ENCODE measurements at places on chromosomes 12 and 14.
A peak's percentile ranks its signal among the peaks of the same experiment; 100 is the strongest.

- peak; percentile 74 for DNase-seq
Observed at GRCh38 chr14:26597071-26597588, 703 bp downstream of the NOVA1 start.

DNA sequence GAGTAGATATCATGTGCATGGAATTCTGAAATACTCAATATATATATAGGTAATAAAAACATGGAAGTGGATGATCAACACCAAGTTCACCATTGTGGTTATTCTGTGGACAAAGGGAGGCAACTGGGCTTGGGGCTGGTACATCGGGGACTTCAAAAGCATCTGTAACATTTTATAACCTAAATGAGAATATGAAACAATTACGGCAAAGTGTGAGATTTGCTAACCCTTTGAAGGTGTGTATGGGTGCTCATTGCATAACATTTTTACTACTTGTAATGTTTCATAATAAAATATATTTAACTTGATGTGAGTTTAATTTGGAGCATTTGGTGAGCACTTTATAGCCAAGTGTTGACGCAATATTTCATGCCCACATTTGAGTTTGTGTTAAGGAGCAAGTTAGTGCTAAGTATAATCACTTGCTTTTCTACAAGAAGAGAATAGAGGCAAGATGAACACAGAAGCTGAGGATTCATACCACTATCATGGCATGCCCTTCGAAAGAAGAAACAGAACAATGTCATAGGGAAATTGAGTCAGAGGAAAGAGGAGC, 109.3 kb downstream of the NTN4 start:
- DNase-seq, result no peak

DNA sequence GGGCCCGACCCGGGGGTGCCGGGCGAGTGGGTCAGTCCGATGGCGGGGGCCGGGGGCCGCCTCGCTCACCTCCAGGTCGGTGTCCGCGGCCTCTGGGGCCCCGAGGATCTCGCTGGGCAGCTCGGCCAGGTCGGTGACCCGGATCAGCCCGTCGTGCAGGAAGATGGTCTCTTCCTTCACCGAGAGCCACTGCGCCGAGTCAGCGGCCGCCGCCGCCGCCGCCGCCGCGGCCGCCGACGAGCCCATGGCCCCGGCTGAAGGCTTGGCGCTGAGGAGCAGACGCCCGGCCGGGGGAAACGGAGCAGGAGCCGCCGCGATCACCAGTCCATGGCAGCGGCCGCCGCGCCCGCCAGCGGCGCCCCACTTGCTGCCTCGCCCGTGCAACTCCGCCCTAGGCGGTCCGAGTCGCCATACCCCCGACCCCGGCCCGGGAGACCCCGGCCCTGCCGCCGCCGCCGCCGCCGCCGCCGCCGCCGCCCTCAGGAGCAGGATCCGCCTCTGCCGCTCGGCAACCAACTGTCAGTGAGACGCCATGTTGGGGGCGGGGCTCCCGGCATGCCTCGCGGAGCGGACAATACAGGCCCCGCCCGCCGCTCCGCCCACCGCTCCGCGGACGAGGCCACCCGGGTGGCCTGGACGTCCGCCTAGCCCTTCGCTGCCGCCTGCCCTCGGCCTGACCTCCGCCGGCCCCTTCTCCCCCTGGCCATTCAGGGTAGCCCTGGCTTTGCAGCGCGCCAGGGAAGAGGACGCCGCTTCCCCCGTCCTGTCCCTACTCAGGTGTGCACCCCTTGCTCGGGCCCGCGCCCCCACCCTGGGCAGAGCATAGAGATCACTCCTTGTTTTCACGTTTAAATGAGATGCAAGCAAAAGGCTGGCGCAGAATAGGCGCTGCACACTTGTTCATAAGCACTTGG, at the start of gene HECTD4:
Gene HECTD4, minus strand, starts transcription at position 549 of the 914 bp plus-strand sequence. Its CDS starts 303 bp downstream, at position 246.
- DNase-seq, result peak; percentile 100

DNA sequence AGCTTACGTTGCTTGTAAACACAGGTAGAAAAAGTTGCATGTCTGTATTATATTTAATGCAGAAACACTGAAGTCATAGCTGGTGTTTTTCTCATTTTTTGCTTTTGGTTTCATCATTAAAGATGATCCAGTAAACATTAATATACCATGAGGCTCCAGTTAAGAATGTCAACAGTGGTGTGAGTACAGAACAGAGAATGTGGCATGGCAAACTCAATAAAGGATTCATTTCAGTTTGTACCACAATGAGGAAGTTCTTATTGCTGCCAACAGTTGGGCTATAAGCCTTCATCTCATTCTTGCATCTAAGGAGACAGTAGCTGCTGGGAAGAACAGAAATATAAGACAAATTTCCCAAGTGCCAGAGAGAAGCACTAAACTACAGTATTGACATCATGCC, 72.1 kb upstream of the ST8SIA1 start:
- no peak for DNase-seq

DNA sequence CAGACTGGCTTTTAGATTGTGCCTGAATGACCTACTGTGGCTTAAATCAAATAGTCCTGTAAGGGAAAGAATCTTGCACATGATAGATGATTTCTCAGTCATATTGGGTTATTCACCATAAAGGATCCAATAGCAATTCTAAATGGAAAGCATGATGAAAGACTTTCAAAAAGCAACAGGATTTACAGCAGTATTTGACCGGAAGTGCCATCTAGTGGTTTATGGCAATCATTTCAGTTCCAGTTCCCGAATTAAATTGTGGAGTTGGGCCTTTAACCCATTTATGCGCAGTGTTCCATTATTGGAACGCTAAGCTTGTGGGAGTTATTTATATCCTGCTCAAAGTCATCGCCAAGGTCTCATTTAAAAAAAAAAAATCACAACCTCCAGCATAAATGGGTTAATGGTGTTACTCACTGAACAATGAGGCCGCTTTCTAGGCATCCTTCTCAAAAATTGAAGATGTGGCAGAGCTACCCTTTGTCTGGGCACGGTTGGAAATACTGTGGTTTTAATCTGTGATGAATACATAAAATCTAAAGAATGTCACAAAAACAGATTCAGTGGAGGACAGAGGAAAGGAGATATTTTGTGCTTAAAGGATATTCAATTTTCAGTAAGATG, 60.8 kb upstream of the REP15 start:
- DNase-seq, result no peak

DNA sequence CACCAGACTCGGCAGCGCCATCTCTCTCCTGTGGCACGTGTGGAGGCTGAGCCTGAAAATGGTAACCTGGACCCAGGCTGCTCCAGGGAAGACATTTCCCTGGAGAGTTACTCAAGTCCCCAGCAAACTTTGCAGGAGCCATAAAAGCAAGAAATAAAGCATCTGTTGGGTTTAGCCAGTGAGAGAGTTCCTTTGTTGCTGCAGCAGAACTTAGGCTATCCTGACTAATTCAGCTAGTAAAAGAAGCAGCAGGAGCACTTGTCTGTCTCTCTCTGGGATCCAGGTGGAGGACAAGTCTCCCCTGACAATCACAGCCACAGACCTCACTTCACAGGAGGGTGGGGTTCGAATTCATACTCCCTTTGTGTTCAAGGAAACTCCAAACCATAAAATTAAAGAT, 79.2 kb upstream of the DIO3 start:
- DNase-seq, result no peak

DNA sequence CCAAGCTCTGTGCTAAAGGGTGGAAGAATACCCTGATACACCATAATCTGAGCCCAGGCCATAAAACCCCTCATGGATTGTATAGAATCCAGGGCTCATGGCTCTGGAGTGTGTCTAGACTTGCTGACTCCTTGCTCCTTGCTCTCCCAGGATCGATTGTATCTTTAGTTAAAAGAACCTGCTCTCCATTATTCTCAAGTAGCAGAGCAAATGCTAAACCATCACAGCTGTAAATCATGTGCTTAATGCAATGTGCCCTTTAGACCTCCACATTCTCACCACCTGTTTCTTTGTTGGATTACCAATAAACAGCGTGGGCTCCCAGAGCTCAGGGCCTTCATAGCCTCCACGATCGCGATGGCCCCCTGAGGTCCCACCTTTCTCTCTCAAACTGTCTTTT, 411.6 kb upstream of the FBXO33 start:
- DNase-seq, result no peak

DNA sequence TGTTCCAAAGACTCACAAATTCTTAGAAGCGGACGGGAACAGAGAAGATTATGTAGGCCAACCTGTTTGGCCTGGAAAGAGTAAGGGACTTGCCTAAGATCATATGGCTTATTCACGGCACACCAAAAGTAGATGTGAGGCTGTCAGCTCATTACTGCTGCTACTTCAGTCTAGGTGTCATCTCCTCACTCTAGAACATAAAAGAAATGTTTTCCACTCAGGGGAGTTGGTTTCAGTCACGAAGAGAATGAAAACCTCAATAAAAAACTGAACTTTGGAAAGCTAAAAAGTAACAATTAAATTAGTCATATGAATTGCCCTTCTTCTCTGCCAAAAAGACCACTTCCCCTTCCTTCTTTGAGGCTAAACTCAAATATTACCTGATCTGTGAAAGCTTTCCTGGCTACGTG, 658 bp upstream of the CEP128 start:
- DNase-seq, result no peak

- DNase-seq, result no peak
Observed at GRCh38 chr12:12946686-12947355, 5.1 kb downstream of the GPRC5D start.

DNA sequence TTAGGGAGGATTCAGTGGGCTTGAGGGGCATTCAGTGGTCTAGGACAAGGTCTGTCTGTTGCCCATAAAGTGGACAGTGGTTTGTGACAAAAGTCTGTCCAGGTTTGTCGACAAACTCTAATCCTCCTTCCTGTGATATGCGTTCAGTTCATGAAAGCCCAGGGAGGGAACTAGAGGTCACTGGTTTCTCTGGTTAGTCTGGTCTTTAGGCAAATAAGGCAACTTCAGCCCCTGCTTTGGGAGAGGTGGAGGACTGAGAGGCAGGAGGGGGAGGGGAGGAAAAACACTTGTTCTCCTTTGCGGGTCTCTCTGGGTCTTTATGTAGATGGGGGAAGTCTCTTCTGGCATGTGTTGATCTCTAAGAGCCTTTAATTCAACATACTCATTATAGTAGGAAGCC, 235.1 kb upstream of the PWP1 start:
- no peak for DNase-seq

DNA sequence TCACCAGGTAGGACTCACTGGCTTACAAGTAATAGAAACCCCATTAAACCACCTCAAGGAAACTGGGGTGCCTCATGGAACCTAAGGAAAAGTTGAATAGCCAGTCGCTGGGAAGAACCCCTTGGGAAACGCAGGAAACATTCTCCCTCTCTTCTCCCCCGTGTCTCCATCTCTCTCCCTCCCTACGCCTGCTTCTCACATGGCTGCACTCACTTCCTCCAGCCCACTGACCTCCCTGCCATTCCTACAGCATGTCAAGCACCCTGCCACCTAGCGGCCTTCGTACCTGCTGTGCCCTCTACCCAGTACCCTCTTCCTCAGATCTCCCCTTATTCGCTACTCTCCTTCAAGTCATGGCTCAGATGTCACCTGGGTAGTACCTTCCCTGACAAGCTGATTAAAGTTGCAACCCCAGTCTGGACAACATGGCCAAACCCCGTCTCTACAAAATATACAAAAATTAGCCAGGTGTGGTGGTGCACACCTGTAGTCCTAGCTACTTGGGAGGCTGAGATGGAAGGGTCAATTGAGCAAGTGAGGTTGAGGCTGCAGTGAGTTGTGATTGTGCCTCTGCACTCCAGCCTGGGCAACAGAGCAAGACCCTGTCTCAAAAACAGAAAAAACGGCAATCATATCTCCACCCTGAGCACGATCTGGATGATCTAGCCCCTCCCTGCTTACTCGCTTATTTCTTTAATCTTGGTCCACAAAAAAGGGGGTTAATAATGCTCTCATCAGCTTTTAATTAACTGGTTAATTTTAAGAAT, 6.4 kb upstream of the DTX1 start:
- DNase-seq, result peak; percentile 94

DNA sequence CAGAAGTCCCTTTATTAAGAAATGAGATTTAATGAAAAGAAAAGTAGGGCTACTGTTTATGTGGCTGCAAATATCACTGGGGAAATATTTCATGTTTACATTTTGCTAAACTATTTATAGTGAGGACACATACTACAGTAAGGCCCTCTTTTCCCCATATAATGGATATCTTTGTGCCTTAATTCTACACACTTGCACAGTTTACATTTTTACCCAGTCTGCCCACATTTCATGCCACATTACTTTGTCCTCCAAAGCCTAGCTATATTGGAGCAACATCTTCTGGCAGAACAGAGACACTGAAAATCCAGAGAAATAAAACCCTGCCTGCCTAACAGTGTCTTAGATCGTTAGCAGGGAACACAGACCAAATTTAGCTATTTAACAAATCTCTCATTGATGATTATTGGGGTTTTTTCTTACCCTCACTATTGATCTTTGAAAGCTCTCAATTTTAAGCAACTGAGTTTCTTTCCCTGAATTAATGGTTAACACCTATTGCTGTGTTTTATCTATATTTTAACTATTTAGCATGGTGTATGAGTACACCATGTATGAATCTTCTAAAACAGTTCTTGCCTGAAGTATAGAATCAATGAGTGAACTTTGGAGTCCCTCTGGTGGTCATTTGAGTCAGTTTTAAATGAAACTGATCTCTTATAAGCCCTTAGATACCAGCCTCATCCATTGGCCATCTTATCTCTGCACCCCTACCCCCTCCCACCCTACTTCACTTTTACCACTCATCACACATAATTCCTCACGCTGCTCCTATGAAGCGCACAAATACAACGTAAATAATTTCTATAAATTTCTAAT, 170.2 kb downstream of the BCAT1 start:
- no peak for DNase-seq

DNA sequence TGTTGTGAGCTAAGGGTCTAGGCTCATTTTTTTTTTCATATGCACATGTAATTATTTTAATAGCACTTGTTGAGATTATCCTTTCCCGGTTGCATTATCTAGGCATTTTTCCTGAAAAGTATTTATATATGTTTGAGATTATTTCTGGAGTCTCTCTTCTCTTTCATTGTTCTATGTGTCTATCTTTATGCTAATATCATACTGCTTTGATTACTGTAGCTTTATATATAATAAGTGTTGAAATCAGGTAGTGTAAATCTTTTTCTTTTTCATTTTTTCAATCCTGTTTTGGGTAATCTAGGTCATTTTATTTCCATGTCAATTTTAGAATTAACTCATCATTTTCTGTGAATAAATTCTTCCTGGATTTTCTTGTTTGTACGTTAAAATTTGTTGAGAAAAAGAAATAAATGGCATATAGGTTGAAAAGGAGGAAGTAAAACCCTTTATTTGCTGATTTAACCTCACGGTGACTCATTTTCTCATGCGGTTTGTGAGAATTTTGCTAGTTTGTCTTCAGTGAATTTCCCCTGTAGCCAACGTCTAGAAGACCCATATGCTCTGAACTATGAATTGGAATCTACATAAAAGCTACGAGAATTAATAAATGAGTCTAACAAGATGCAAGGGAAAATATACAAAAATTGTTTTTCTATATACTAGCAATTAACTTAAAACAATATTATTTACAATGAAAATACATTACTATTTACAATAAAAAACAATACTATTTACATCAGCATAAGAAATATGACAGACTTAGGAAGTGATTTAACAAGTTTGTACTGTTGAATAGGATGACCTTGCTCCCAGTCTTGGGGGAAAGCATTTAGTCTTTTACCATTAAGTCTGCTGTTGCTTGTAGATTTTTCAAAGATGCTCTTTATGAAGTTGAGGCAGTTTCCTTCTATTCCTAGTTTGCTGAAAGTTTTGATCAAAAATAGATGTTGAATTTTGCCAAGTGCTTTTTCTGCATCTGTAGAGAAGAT, 105.0 kb downstream of the SNAPC1 start:
- no peak for DNase-seq

Data from endodermal cell (in vitro differentiated cells).